ENCODE measurements at places on chromosomes 5 and 9. TPM values are rescaled to one million over a fixed set of nuclear protein-coding genes. Genes with fewer than 3 reads are reported as not detected.

- no peak for DNase-seq
Measured at GRCh38 chr9:92360083-92360482, 34.3 kb downstream of the CENPP start.

GRCh38 chr9:82031538-82032280, 43.1 kb downstream of the SPATA31D1 start:
- peak; percentile 76 for DNase-seq

DNA sequence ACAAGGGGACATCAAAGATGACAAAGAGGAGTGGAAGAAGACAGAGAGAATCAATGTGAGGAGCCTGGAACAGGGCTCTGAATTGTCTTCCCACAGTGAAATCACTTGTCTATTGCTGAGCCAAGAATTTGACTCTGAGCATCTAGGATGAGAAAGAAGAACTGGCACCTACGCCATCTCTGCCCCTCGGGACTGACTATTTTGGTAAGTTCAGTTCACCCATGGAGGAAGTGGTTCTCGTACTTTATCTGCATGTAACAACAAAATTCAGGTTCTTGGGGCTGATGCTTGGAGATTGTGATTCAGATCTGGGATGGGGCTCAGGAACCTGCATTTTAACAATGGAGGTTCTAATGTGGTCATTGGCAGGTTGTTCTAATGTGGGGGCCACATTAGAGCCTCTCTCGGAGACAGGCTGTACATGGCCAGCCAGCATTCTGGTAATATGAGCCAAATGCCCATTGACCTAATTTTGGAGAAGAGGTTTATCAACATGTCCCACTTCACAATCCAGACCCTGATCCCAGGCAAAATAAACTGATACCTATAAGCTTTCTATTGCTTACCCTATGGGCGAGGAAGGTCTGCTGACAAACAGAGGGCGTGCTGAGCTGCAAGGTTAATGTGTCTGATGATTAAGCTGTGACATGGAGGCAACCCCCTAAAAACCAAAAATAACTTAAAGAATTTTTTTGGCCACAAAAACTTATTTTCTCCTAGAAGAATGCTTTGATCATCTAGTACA, 2.7 kb upstream of the IL12B start:
- no peak for DNase-seq

CDC25C gene
- 2.8 TPM for polyA plus RNA-seq
